ENCODE measurements at places on chromosomes 7 and 10.

GRCh38 chr10:104324221-104324686 lies 14.0 kb downstream of the ITPRIP start:
- no peak for DNase-seq

GRCh38 chr10:48772059-48772458 lies 87.4 kb downstream of the WDFY4 start:
- DNase-seq, result no peak

DNA sequence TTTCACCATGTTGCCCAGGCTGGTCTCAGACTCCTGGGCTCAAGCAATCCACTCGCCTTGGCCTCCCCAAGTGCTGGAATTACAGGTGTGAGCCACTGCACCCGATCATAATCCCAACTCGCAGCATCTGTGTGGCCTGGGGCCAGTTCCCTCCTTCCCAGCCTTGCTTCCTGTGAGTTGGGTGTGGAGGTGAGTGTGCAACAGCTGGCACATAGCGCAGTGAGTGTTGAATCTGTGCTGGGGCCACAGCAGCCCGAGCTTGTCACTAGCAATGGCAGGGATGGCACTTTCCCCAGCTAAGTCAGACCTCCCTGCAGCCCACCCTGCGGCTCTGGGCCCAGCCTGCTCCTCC lies 12.2 kb downstream of the TMEM184A start:
- no peak for DNase-seq

- DNase-seq, result no peak
Measured at GRCh38 chr7:33298848-33299247, 169.5 kb downstream of the BBS9 start.
